ENCODE measurements at places on chromosomes 7 and 10.

- no peak for DNase-seq
Measured at GRCh38 chr7:30894866-30895605, 16.6 kb upstream of the AQP1 start.

- peak; percentile 53 for DNase-seq
Measured at GRCh38 chr7:101650579-101651081, 21.5 kb upstream of the MYL10 start.

DNA sequence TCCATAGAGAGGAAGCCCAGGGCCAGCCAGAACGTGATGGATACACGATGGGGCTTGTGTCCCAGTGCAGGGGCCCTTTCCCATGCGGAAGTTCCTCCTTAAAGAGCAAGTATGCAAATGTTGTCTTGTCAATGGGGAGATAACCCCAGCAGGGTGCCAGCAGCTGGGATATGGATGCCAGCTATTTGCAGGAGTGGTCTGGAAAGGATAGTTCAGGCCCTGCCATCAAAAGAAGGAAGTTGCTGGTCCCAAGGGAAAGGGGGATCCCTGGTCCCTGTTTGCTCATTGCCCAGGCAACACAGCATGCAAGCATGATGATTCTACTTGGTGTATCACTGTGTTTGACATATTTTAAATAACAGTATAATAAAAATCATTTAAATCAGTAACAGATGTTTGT is 73.1 kb upstream of the HECW1 start:
- DNase-seq: peak; percentile 80

- no peak for DNase-seq
Measured at GRCh38 chr10:4046712-4047354, 261.8 kb upstream of the KLF6 start.

- no peak for DNase-seq
Measured at GRCh38 chr10:72930276-72930675, 24.3 kb downstream of the PLA2G12B start.

GRCh38 chr7:131010717-131011431 is 276.9 kb upstream of the KLF14 start:
- DNase-seq: no peak

DNA sequence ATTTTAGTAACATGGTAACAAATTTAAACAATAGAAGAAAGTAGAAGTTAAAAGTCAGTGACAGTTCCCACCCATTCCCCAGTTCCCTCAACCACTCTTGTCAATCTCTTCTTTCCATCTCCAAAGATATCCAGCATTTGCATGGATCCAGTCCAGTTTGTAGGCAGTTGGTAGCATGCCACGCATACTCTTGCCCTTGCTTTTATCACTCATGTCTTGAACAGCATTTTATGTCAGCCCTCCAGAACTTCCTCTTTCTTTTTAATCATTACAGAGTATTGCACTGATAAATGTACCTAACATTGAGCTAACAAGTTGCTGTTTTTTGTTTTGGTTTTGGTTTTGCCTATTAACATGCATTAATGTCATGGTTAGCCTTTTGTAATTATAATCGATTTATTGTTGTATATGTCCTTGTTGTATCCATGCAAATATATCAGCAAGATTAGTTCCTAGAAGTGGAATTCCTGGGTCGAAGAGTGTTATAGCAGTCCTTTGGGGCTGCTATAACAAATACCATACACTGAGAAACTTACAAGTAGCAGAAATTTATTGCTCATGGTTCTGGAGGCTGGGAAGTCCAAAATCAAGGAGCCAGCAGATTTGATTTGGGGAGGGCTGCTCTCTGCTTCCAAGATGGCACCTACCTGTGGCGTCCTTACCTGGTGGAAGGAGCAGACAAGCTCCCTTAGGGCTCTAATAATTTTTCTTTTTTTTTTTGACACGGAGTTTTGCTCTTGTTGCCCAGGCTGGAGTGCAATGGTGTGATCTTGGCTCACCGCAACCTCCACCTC is 25.7 kb downstream of the CHST3 start:
- no peak for DNase-seq

DNA sequence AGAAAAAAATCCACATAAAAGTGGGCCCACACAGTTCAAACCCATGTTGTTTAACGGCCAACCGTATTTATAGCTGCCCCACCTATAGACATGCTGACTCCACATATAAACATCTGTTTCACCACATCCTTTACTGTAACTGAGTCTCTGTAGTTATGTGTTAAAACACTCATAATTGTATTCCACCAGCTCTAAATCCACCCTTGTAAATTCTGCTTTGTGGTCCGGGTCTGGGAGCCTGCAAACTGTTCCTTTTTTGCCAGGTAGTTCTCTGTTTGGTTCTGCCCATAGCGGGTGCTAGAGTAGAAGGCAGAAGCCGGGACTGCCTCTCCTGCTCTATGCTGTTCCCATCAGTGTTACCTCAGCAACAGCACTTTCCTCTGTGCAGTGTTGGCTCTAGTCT is 20.2 kb upstream of the FHIP2A start:
- no peak for DNase-seq

- DNase-seq: no peak
Measured at GRCh38 chr10:114851336-114851735, 29.8 kb downstream of the FHIP2A start.
